ENCODE measurements at places on chromosomes 7 and 10.

DNA sequence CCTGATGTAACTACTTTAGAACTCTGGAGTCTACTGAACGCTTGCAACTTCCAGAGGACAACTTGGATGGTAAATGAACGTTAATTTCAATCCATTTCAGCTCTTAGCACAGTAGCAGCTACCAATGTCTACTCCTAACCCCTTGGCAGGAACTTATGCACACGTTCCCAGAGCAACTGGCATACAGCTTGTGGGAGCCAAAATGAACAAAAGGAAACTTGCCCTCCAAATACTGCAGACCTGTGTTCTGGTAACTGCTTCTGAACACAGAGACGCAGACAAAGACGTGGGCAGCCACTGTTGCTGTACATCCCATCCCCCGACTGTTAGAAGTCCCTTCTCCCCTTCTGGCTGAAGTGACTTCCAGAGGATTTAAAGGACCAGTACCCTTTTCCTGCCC, 61.3 kb downstream of the XPNPEP1 start:
- no peak for DNase-seq

DNA sequence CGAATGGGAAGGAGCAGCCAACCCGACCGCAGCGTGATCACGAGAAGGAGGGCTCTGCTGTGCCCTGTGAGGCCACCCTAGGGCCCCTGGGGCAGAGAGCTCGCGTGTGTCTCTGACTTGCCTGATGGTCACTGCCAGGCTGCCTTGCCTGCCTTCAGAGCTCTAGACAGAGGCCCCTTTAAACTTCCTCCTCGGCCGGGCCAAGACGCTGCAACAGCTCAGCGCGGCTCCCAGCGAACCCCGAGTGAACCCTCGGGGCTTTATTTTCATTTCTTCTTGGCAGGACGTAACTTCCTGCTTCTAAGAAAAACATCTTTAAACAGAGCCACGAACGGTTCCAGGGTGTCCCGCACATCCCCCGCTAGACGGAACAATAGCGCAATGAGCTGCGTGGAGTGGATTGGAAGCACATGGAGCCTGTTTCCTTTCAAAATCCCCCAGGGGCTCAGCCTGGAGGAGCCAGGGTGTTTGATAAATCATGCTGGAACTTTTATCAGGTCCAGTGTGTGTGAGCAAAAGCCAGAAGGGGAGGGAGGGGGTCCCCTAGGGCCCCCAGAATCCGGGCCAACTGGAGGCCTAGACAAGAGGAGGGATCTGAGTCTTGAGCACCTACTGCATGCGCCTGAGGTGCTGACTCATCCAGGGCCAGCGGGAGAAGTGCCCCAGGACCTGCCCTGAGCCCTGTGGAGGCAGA, 134.1 kb upstream of the GDF10 start:
- DNase-seq: no peak

DNA sequence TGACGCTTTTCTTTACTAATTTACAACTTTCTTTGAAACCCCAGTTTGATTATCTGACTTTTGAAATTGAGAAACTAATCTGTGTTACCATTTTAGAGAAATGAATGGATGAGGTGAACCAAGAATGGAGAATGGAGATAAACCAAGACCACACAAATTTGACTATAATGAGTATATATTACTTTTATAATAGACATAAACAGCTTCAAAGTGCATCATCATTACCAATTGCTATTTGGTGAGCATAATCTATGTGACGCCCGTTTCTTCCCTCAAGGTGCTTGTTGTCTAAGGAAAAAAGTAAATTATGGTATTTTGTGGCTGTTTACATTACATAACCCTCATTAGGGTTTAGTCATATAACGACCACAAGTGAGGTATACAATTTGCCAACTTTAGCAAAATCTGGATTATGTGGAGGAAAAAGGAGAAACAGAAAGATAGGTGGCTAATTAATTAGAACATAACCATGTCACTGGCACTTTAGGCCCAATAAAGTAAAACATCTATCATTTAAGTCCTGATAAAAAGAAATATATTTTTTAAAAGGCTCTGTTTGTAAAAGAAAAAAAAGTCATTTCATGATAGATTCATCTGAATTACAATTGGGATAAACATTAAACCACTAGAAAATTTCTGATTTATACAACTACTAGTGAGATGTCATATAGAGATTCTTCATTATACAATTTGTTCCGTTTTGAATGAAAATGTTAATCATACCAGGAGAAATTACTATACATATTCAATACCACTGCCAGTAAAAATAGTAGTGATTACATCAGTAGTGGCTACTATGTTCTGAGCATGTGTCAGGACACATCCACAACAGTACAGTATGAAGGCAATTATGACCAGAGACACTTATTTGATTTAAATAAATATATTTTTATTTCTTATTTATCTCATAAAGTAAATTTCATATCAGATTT, 118.2 kb upstream of the FAM133B start:
- DNase-seq: no peak

DNA sequence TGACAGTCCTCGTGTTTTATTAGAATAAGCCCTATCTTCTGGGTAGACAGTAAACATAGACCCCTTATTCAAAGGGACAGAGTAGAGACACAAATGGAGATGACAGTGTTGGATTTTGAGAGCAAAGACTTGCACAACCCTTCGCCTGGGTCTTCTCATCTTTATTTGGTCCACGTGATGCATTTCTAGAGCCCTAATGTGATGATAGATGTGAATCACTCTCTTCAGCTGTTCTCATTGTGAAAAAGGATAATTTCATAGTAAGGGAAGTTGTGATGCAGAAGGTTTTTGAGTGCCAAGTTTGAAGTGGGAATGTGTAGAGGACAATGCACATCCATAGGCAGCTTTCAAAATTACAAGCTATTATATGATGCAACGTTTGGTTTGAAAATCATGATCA, 86.3 kb downstream of the CREB5 start:
- no peak for DNase-seq

DNA sequence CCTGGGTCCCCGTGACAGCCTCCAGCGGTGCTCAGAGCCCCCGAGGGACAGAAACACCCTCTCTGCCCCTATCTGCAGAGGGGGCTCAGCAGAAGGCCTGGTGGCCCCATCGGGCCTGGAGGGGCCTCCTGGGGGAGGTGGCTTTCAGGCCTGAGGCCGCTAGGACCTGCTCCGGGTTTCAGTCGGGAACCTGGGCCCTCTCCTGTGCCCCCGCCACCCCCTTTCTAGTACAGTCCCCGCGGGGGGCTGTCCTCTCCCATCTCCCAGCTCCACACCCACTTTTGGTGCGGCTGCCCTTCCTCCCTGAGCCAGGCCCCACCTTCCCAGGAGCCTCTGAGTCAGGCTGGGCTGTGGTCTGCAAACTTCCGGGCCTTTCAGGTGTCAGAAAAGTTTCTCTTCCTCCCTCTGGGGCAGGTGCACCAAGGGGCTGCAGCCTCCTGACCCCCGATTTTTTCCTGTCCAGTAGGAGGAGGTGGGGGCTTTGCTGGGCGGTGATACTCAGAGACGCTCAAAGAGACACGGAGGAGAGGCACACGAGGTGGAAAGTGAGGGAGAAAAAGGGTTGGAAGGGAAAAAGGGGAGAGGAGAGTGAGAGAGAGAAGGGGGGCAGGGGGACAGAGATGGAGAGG, 692 bp downstream of the CARD11 start:
- DNase-seq: peak; percentile 72

DNA sequence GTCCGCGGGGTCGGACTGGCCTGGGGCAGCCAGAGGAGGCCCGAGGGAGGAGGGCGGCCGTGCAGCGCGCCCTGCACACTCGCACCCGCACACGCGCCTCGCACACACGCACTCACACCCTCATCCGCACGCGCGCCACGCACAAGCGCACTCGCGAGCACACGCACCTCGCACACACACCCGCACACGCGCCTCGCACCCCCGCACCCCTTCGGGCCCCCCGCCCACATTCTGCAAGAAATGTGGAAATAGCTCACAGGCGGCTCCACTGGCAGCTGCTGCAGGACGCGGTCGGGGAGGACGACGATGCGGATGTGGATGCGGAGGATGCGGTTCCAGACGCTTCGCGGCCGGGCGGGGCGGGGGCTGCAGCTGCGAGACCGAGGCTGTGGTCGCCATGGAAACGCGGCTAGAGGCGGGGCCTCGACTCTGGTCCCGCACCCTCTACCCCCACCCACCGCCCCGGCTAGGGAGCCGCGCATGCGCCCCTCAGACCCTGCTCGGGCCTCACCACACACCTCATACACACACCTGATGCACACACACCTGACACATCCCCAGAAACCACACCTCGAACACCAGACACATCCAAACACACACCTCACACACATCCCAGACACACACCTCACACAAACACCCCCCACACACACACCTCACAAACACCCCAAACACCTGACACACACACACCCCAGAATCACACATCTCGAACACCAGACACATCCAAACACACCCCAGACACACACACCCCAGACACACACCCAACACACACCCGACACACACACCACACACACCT, at the start of gene CALY:
Gene CALY, minus strand, starts transcription at position 320 of the 793 bp plus-strand sequence. CDS start 7,907 bp downstream, outside the sequence.
- DNase-seq: no peak

- no peak for DNase-seq
These were observed 112.4 kb downstream of the SMURF1 start for GRCh38 chr7:99031496-99031895.

DNA sequence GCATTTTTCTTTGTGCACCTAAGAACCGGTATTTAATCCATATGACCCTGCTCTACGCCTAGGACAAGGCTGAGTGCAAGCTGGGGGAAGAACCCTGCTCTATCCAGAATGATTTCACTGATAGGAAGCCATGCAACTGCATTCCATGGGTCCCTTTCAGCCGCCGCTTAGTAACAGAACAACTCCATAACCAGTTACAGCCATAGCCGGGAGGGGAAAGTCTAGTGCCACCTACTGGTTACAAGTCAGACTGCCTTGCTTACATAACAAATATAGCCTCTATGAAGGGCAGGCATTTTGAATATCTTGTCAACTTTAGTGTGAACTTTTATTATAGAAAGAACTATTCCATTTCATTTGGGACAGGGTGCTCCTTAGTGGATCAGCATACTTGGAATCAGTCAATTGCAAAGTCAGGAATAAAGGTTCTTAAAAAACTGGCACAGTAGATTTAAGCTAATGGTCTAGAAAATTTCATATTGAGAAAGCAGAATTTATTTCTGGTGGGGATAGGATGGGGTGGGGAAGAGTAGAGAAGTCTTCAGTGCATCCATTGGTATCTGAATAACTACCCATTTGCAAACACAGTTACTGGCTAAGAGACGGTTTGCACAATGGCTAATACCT, 521.7 kb downstream of the ADRA2A start:
- DNase-seq: peak; percentile 0

DNA sequence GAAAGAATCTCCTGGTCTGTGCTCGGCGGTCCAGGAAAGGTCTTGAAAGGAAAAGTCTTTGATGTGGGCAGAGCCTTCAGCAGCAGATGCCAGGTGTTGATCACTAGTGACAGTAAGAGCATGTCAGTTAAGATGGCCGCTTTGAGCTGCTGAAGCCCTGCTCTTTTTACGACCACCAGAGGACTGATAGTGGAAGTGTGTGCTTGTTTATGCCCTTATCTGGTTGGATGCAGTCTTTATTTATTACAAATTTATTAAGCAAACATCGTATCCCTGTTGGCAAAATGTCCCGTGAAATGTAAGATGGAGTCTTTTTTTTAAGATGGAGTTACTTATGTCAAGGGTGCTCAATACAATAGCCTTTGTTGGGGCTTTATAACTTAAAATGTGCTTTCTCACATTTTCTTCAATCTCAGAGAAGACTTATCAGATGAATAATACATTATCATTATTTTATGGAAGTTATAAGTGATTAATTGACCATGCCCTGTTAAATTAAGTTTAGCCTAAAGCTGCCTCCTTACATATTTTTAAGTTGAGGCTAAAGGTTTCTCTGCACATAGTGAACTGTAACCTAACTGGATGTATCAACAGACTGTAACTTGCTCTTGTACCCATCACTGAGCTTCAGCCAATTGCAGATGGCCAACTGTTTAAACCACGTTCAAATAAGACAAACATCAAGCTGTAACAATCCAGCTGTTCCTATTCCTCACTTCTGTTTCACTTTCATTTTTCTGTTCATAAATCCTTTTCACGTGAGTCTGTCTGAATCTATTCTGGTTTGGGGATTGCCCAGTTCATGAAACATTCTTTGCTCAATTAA, 97.4 kb upstream of the PIK3CG start:
- no peak for DNase-seq

DNA sequence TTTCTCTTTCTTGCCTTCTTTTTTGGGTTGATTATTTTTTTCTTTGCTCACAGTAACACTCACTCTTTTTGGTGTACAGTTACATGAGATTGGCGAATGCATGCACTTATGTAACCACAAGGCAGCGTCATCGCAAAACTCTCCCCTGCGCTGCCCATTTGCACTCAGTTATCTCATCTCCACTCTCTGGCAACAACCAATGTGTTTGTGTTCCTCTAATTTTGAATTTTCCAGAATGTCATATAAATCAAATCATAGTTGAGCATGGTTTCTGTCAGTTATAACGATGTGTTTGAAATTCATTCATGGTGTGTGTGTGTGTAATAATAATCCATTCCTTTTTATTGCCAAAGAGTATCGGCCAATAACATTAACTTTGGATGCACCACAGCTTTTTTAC, 23.0 kb upstream of the IGFBP3 start:
- no peak for DNase-seq

- no peak for DNase-seq
These were observed 47.8 kb downstream of the IKZF1 start for GRCh38 chr7:50352282-50352681.

DNA sequence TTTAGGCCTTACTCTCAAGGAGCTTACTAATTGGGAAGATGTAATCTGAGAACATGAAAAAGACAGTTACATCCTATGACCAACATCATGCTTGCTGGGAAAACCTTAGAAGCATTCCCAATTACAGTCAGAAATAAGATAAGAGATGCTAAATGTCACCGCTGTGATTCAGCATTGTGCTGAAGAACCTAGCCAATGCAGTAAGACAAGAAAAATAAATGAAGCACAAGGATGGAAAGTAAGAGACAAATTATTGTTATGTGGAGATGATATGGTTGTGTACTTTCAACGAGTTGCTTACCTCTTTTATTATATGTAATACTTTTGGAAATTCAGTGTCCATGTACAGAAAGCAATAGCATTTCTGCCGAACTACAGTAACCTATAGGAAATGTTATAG, 104.8 kb downstream of the RBM20 start:
- DNase-seq: no peak

DNA sequence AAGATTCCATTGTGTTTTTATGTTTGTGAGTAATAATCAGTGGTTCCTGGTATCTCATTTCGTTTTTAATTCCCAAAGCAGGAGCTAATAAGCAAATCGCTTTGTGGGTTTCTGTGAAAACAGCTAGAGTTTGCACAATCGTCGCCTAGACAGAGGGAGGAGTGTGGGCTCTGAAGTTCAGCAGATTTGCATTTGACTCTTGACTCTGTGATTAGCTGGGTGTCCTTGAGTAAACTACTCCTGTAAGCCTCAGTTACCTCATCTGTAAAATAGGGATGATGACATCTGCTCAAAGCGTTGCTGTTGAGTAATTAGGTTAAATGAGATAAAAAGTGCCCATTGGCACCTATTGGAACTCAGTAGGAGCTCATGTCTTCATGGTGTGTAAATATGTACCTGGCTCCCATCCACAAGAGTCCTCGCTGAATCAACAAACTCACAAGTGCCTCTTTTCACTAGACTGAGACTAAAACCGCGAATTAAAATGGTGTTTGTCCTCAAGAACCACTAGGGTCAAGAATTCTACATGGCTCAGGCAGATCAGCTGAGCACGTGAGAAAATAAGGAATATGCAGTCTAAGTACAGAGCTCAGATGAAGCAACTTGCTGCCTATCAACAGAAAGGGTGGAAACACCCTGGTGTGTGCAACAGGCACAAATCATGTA, 385.8 kb upstream of the C7orf33 start:
- DNase-seq: no peak

- no peak for DNase-seq
These were observed 122.8 kb upstream of the GDF10 start for GRCh38 chr10:47176903-47177868.

All from stimulated activated CD8-positive, alpha-beta memory T cell treated with anti-CD3 and anti-CD28 coated beads, Interleukin-2, amount 100 ng/mL, for 48 hours (primary cell).